ENCODE measurements at places on chromosomes 5 and 9. TPM values are rescaled to one million over a fixed set of nuclear protein-coding genes. Genes with fewer than 3 reads are reported as not detected.

DNA sequence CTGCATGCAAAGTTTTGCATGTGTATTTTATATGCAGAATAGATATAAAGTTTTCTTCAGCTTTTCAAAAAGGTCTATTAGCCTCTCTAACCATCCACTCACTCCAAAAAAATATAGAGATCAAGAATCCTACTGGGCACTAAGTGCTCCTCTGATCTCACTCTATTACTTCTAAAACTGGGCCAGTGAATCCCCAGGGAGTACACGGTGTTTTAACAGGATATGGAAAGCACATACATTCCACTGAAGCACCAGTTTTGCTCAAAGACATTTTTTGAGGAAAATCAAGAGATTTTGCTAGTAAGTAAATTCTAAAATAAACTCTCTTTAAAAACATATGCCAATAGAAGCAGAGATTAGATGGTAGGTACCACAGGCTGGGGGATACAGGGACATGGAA, 95.2 kb downstream of the DEPDC1B start:
- no peak overlapping the region for H3K27ac ChIP-seq
- no peak for DNase-seq
- H3K4me3 ChIP-seq, result no peak overlapping the region
- no peaks in the 10 kb centered on the region for H3K4me1 ChIP-seq
- no peaks in the 10 kb centered on the region for H3K27me3 ChIP-seq
- no peaks in the 10 kb centered on the region for H3K36me3 ChIP-seq

DNA sequence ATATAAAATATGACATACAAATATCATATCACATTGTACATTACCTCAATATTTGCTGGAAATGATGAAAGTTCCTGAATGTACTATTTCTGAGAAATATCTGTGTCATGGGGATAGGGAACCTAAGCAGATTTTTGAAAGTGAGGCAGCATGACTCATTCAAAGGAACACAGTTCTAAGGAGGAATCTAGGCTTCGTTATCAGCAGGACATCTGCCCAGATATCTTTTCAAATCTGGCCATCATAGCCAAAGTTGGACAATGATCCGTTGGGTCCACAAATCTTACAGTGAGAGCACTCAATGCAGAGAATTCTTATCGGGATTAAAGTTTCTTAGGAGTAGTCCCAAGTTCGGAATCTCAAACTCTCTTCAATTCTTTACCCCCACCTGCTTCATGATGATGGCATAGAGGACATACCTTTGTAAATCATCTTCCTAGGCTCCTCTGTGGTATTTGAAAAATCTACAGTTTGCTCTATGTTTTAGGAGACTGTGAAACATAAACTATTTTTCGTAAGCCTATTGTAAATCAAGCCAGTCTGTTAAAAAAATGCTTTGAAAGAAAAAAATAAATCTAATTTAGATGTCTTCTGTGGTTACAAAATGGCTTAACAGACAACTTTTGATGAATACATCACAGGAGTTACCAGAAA, 29.4 kb upstream of the ALDH1A1 start:
- no peaks in the 10 kb centered on the region for H3K27me3 ChIP-seq
- no peak overlapping the region for H3K4me3 ChIP-seq
- H3K36me3 ChIP-seq, result no peaks in the 10 kb centered on the region
- DNase-seq, result no peak

DNA sequence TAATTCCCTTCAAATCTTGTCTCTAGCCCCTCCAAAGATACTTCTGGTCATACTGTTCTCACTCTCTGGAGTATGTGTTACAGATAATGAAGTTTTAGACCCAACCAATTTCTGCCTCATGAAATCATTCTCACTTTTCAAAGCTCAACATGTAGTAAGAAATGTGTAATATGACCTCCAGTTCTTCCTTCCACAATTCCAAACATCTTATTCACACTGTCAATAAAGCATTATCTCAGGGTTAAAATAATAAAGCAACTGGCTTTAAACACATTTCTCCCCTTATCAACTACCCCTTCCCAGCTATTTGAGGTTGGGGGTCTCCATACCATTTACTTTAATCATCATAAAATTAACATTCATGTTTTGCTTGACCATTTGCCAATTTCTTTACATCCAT, 654.1 kb downstream of the RAB3C start:
- H3K27ac ChIP-seq, result no peak overlapping the region
- no peak overlapping the region for H3K4me3 ChIP-seq
- DNase-seq, result no peak
- H3K36me3 ChIP-seq, result no peaks in the 10 kb centered on the region

Gene GARIN3
- not detected for total RNA-seq

Gene HBEGF
- 8.0 TPM for total RNA-seq

Gene NPR3
- not detected for total RNA-seq

Gene TRIM7
- 0.88 TPM for total RNA-seq

Measured in Peyer's patch (tissue), 4 donors.